ENCODE measurements at places on chromosomes 12 and 14.

GRCh38 chr12:131583090-131583712 is 127.7 kb upstream of the SFSWAP start:
- peak; percentile 19 for DNase-seq

- no peak for DNase-seq
These were observed 16.4 kb upstream of the RNASE4 start for GRCh38 chr14:20667957-20668356.

DNA sequence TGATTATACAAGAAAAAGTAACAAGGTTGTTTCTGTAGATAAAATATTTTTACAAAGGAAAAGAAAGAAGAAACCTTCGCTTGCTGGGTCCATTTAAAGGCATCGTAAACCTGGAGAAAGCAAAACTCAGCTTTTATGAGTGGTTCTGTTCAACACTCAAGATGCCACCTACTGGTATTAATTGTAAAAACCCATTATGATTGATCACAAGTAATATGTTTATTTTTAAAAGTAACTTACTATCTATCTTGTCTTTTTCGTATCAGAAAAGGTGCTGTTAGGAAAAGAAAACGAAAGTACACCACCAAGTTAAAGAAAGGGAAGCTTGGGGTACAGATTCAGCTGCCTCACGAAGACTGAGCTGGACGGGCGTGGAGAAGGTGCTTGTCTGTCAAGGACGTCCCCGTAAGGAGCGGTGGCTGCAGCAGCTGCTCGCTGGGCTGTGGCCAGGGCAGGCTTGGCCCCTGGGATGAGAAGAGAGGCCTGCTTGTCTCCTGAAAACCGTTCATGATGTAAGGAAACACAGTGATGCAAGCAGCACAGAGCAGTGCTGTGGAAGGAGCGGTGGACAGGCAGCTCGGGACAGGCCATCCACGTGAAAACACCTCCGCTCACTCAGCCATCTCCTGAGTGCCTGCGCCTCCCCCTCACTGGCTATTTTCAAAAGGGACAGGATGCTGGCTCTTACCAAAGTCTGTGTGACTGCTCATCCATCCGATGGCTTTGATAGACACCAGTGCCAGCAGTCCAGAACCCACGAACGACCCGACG is 25.0 kb downstream of the SLC15A4 start:
- no peak for DNase-seq

DNA sequence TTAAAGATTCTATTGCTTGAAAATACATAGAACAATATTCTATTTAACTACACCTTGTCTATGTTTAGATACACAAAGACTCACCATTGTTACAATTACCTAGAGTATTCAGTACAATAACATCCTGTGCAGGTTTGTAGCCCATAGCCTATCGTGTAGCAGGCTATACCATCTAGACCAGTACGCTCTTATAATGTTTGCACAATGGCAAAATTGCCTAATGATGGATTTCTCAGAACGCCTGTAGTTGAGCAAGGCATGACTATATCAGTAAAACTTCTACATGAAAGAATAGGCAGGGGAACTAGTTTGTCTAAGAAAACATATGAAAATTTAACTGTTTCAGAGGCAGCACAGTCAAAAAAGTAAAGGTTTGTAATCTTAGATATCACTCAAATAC is 375.9 kb downstream of the DAD1 start:
- DNase-seq = no peak

DNA sequence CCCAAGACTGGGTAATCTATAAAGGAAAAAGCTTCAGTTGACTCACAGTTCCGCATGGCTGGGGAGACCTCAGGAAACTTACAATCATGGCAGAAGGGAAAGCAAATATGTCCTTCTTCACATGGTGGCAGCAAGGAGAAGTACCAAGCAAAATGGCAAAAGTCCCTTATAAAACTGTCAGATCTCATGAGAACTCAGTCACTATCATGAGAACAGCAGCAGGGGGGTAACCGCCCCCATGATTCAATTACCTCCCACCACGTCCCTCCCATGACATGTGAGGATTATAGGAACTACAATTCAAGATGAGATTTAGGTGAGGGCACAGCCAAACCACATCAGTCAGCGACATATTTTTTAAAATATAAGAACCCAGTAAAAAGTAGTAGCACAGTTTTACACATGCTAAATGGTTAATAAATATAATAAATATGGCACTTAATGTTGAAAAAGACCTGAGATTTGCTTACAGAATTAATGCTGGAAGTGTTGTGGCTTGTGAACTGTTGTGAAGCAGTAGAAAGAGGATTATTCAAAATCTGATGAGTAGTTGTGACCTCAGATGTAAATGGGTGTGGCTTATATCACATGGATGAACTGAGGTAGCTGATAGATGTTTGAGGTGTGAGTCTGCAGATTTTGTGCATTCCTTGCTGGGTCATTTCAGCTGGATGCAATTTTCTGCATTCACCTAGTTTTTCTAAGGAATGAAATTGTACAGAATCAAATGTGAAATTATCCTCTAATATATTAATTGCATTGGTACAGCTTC is 46.9 kb upstream of the CHPT1 start:
- DNase-seq = no peak

- DNase-seq = no peak
These were observed 378.1 kb downstream of the ALG10 start for GRCh38 chr12:34400411-34400881.

- no peak for DNase-seq
These were observed at the start of gene PDE6H for GRCh38 chr12:14972816-14973215. Gene PDE6H, plus strand, starts transcription at chr12:14973042. Its CDS starts 4,971 bp downstream, at chr12:14978013.

- DNase-seq = peak; percentile 66
These were observed 14.1 kb upstream of the TMEM119 start for GRCh38 chr12:108611884-108612415.

DNA sequence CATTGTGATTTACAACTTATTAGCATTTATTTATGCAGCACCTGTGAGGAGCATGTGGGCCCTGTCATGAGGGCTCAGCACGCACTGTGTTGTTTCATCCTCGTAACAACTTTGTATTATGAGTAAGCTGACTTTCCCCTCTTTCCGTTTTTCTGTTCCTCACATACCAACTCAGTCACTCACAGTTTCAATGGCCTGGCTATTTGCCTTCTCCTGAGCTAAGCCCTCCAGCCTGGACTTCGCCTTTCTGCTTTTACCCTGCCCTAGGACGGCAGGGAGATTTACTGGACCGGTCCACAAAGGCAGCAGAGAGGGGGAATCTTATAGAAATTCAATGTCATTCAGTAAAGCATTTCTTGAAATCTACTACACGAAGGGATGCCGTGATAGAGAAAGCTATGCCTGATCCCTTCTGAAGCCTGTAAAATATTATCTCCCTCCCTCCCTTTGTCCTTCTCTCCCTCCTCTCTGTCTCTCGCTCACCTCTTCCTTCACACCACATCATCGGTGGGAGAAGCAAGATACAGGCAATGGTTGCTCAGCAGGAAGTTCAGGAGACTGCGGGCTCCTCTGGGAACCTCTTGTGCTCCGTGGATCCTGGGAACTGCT is 219.2 kb upstream of the TBX3 start:
- DNase-seq = no peak

DNA sequence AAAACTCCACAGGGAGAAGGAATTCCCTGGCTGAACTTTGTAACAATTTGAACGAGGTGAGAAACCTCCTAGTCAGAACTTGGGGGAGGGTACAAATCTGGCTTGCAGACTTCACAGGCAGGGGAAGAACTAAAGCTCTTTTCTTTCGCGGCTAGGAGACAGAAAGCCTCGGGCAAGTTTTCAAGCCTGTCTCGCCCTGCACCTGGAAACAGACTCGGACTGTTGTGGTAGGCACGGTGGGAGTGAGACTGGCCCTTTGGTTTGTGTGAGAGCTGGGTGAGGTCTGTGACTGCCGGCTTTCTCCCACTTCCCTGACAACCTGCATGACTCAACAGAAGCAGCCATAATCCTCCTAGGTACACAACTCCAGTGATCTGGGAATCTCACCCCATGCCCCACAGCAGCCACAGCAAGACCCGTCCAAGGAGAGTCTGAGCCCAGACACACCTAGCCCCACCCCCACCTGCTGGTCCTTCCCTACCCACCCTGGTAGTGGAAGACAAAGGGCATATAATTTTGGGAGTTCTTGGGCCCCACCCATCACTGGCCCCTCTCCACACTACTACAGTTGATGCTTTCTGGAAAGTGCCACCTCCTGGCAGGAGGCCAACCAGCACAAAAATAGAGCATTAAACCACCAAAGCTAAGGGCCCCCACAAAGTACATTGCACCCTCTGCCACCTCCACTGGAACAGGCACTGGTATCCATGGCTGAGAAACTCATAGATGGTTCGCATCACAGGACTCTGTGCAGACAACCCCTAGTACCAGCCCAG is 102.7 kb upstream of the ST8SIA1 start:
- DNase-seq = no peak

- no peak for DNase-seq
These were observed 37.4 kb downstream of the RASSF8 start for GRCh38 chr12:25995906-25996305.

- DNase-seq = no peak
These were observed 338.4 kb downstream of the ADAMTS20 start for GRCh38 chr12:43213608-43214007.

DNA sequence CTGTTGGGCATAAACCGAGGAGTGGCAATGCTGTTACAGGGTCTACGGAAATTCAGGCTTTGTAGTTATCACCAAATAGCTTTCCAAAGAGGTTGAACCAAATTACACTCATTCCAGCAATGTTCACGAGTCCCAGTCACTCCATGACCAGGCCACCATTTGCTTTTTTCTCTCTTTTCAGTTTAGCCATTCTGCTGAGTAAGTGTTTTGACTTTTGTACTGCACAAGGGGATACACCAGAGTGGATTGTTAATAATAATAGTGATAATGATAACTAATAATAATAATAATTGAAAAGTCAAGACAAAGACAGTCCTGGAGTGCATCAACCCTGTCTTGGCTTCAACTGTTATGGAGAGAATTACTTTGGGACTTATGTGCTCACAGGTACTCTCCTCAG is 343.5 kb downstream of the AACS start:
- DNase-seq = no peak

GRCh38 chr12:14896521-14897169 is 11.0 kb upstream of the MGP start:
- DNase-seq = no peak

GRCh38 chr14:95330591-95331370 is 11.1 kb upstream of the CLMN start:
- no peak for DNase-seq

GRCh38 chr14:95237121-95237957 is 80.0 kb upstream of the DICER1 start:
- no peak for DNase-seq

- DNase-seq = no peak
These were observed 340.2 kb downstream of the DIO2 start for GRCh38 chr14:79871136-79871535.

GRCh38 chr14:36438883-36439282 is 81.1 kb downstream of the NKX2-1 start:
- no peak for DNase-seq

GRCh38 chr14:55780156-55780946 is 200.3 kb downstream of the KTN1 start:
- no peak for DNase-seq

DNA sequence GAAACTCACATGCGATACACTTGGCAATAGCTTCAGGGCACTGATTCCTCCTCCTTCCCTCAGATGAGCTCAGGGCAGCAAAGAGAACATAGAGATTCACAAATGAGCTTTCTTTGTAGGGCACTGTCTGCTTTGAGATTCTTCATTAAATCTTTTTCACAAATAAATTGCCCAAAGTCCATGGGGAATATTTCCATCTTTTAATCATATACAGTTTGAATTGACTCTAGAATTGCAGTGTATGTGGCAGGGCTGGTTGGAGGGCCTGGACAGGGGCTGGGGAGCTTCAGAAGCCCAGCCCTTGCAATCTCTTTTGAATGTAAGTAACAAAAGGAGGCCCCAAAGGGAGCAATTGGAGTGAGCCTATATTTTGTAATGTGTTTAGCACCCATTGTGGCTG is 197.5 kb downstream of the NOVA1 start:
- DNase-seq = no peak

DNA sequence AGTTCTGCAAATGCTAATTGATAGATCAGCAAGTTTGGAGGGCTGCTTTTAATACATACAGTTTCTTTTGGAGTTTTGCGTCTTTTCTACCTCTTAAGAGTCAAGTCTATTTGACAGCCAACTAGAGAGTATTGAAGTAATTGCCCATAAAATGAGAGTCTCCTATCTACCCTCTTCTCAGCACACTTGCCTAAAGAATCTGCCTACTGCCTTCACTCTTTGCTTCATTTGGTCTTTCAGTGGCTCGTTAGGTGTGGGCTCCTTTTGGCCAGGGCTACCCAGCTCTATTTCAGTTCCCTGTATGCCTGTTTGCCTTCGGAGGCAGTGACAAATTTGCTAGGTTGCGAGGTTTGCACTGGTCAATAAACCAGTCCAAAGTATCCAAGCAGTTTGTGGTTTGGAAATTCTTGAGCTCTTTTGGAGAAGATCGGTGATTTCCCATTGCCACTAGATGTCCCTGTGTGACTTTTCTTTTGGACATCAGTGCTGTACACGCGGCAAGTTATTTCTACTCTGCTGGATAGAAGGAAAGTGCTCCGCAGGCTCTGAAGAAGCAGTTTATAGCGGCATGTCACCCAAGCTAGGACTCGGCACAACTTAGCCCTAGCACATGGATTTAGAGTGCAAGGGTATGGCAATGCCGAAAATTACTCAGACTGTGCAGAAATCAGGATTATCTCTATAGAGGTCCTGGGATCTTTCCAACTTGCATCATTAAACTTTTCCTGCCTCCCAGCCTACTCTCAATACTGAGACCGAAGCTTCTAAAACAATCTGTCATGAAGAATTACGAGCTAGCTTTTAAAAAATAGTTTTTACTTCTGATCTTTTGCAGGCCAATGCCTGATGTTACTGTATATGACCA is 38.6 kb downstream of the MGST1 start:
- DNase-seq = peak; percentile 55

DNA sequence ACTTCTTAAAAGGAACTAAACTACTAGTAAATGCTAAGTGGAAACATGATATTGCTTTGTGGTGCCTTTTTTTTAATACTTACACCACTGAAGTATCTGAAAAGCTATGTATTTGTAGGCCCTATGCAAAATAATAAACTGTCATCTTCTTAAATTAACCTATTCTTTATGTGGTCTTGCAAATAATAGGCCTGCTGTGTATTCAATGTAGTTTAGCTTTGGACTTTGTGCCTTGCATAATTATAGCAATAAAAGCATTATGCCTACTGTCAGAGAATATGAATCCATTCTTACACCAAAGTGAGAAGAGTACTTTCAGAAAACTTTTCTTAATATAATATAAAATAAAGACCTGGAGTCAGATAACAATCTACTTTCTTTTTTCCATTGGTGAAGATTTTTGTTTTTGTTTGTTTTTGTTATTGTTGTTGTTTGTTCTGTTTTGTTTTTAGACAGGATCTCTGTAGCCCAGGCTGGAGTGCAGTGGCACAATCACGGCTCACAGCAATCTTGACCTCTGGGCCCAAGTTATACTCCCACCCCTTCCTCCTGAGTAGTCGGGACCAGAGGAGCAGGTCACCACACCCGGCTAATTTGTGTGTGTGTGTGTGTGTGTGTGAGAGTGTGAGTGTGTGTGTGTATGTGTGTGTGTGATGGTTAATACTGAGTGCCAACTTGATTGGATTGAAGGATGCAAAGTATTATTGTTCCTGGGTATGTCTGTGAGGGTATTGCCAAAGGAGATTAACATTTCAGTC is 213.8 kb downstream of the SLC6A15 start:
- DNase-seq = no peak
